Activated T-cell treated with anti-CD3 and anti-CD28 coated beads, Interleukin-2, amount 50 U/mL, for 72 hours (primary cell): ENCODE measurements at places on chromosomes 6 and 20.

DNA sequence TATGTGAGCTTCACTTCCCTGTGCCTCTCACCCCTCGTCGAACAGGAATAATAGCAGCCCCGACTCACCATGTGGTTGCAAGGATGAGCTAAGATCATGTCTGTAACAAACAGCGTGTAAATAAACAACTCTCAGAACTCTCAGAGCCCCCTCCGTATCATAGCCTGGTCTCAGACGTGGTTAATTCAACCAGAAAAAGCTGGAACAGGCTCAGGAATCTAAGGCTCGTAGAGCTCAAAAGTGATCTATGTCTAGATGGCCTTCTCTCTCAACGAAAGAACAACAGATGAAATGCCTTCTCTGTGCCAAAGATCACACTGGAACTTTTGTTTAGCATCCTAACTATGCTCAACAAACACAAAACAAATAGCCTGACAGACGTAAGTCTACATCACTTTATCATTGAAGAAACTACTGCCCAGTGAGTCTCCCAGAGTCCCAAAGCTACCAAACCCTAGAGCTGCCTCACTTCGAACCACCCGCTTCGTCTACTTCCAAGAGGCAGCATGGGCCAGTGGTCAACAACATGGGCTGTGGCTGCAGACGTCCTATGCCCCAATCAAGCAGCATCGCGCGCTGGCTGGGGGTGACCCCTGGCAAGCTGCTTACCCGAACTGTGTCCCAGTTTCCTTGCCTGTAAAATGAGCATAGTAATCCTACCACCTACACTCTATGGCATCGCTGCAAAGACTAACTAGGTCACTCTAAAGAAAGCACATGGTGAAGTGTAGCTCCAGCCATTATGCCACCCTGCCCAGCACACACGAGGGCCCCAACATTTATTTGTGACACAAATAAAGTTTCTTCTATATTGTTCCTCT lies 35.1 kb downstream of the NFATC2 start:
- no peak for DNase-seq

DNA sequence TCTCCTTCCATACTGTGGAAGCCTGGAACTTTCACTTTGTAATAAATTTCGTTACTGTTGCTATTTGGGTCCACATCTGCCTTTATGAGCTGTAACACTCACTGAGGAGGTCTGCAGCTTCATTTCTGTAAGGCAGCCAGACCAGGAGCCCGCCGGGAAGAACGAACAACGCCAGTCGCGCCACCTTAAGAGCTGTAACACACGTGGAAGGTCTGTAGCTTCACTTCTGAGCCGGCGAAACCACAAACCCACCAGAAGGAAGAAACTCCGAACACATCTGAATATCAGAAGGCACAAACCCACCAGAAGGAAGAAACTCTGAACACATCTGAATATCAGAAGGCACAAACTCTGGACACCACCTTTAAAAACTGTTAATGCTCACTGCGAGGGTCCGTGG lies 589.9 kb upstream of the SLC35B3 start:
- DNase-seq, result no peak

- no peak for DNase-seq
Observed at GRCh38 chr6:22880686-22881433, 311.5 kb downstream of the HDGFL1 start.

- DNase-seq, result no peak
Observed at GRCh38 chr20:35012227-35013069, 56.8 kb downstream of the MYH7B start.
